ENCODE measurements at places on chromosomes 7 and 10.
A peak's percentile ranks its signal among the peaks of the same experiment; 100 is the strongest.

DNA sequence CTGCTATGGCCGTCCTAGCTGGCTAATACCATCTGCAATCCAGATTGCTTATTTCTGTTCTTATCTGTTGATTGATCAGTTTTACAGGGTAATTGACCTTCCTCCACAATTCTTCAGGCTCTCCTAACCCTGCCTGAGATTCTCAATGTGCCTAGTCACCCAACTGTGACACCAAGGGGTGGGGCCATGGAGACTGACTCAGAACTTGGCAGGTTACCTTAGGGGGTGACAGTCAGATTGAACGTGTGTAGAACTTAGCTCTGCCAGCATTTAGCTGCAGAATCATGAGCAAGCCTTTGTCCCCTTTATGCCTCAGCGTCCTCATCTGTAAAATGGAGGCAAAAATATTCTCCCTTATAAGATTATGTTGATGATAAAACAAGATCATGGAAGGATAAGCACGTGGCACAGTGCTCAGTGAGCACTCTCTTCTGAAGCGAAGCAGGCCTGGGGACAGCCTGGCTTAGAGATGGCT, 19.1 kb upstream of the LEP start:
- DNase-seq = no peak

GRCh38 chr7:106947244-106947728, 82.2 kb downstream of the PIK3CG start:
- no peak for DNase-seq

DNA sequence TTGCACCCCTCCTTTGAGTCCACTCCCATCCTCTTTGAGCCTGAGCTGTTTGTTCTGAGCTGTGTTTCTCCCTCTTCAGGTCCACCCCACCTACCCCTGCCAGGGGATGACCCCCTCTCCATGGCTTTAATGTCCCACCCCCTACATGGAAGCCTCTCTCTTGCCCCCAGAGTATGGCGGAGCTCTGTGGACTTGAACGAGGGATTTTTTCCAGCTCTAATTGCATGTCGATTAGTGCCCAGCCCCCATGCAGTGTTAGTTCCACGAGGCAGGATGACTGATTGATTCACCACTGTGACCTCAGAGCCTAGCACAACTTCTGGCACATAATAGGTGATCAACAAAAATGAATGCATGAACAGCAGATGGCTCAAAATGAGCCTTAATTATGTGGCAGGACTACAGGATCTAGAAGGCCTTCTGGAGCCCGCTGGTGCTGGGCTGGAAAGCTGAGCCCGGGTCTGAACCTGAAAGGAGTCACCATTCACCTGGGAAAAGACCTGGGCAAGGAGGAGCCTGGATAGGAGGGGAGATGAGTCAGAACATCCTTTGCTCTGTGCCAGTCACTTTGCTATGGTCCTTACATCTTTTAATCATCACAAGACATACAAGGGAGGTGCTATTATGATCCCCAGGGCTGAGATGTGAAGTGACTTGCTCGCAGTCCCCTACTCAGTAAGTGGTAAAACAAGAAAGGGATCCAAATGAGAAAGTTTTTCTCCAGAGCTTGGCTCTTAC, 17.1 kb upstream of the SLC18A2 start:
- no peak for DNase-seq

DNA sequence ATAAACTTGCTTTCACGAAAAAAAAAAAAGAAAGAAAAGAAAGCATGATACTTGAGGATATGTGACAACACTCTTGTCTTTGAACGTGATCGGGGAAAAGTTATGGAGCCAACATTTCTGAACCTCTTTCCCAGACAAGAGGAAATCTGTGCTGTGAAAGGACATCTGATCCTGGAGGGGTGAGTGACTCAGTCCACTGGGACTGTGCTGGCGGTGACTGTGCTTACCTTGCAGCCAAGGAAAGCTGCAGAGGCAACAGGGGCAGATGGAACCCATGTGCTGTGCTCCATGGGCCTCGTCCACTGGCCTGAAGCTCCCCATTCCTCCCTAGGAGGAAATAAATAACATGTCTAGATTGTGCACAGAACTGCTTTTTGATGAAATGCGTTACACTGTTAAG, 116.5 kb upstream of the RAB11FIP2 start:
- DNase-seq = no peak

DNA sequence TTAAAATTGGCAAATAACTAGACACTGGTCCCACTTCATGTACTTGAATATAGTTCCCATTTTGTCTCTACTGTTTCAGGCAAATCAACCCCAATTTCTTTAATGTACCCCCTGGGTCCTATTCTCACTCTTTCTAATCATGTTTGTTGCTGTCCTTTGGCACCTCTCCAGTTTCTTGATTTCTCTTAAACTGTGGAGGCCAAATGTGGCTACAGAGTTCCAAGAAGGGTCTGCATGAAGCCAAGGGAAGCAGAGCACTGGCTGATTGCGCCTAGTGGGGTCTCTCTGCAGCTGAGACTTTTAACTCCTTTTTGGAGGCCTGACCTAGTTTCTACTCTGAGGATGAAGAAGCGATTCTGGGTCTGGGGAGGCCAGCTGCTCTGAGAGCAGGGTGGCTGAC, 6.7 kb upstream of the ADAM12 start:
- DNase-seq = no peak

DNA sequence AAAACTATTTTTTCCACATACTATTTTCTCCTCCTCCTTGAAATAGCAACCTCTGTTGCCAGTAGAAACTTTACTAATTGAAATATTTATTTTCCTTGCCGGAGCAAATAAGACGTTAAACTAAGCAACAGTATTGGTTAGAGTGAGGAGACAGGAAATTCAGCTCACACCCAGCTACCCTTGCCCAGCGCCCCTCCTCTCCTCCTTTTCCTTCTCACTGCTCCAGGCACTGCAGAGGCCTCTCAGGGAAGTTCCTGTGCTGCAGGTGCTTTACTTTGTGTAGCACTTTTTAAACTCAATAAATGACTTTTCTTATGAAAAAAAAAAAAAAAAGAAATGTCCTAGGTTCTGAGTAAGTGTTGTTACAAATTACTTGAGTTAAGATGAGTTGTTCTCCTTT, 134.0 kb downstream of the SEMA3E start:
- no peak for DNase-seq

- no peak for DNase-seq
These were observed at the start of gene HGF for GRCh38 chr7:81769891-81770727. Gene HGF (minus strand): TSS chr7:81770047. CDS start chr7:81769971, 76 bp downstream.

DNA sequence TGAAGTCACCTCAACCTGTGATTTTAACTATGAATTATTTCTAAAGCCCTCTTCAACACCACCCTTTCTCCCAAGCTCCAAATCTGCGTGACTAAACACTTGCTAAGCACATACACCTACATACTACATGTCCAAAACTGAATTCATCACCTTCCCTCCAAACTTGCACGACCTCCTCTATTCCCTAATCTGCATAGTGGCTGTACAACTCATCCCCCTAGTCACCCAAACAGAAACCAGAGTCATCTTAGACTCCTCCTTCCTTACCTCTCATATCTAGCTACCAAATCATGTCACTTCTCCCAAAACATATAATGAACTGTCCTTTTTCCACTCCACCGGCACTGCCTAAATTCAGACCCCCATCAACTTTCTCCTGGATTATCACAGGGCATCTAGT, 16.2 kb downstream of the ARHGAP21 start:
- DNase-seq = no peak

GRCh38 chr7:129771201-129771927, 159.8 kb downstream of the NRF1 start:
- no peak for DNase-seq

- DNase-seq = no peak
These were observed 109.8 kb upstream of the NOBOX start for GRCh38 chr7:144513334-144513733.

DNA sequence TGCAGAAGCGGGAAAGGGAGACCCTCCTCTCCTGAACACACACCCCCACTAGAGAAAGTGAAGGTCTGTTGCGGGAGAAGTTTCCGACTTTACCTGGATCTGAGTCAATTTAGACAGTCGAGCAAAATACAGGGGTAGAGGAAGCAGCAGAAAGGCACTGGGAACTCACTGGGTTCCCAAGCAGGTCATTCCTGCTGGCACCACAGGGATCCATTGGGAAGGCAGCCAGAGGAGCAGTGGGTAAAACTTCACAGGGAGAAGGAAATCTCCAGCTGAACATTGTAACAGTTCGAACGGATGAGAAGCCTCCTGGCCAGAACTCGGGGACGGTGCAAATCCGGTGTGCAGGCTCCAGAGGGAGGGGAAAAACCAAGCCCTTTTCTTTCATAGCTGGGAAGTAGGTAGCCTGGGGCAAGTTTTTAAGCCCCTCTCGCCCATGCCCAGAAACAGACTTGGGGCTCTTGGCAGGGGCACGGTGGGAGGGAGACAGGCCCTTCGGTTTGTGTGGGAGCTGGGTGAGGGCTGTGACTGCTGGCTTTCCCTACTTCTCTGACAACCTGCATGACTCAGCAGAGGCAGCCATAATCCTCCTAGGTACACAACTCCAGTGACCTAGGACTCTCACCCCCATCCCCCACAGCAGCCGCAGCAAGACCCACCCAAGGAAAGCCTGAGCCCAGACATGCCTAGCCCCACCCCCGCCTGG, 51.9 kb downstream of the DDC start:
- DNase-seq = no peak

DNA sequence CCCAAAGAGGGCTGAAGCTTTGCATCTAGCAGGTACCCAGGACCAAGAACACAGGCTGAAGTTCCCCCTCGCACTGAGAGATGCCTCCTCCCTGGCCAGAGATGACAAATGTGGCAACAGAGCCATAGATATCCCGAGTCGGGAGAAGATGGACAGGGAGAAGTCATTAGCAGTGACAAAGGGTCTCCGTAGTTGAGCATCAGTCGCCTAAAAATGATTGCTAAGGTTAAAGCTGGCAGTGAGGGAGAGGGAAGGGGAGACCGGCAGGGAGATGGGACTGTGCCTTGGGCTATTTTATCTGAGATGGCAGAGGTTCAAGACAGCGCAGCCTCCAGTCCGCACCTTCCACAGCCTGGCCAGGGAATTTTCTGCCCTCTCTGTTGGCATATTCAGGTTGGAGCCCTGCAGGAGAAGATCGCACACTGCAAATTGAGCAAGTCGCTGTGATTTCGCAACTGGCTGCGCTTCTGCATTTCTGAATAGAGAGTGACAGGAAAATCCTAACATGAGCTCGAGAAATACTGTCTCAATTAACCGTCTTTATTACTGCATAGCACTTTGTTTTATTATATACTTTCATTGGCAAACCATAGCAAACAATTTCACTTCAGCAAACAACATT, 238.9 kb upstream of the GPR26 start:
- DNase-seq = no peak

GRCh38 chr10:88642209-88642608, 22.0 kb upstream of the LIPF start:
- DNase-seq = no peak

DNA sequence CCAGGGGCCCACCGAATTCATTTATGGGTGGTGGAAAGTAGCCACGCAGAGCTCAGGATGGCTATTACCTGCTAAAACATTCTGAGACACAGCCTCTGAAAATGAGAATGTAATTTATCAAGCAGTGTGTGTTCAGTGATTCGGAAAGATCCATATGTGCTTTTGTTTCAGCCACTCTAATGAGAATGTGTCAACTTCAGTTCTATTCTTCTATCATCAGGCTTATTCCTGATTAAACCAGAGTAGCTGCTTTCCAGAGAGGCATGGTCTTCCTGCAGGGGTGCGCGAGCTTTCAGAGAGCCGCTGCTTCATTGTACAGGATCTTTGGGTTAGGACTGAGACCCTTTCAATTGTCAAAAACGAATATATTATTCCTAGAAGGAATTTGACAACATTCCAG, 167.6 kb downstream of the OTUD1 start:
- no peak for DNase-seq

- DNase-seq = no peak
These were observed 583.3 kb upstream of the SORCS1 start for GRCh38 chr10:107747851-107748250.

DNA sequence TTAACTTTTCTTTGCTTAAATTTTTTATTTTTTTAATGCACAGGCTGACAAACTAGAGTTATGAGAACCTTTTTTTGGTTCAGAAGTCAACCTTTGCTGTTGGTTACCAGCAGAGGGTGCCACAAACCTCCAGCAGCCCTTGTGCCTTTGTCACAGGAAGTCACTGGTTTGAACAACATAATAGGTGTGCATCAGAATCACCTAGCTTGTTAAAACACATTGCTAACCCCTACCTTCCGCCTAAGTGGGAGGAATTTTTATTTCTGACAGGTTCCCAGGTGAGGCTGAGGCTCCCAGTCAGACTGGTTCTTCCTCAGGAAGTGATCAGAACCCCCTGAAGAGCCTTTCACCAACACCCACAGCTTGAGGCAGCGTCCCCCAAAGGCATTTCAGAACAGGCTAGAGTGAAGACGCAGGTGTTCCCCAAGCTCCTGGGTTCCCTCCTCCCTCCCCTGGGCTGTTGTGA, 22.6 kb upstream of the VDAC2 start:
- DNase-seq = peak; percentile 52

GRCh38 chr10:14812271-14812670, 25.6 kb downstream of the CDNF start:
- DNase-seq = no peak

- peak; percentile 32 for DNase-seq
These were observed 2.9 kb upstream of the GET4 start for GRCh38 chr7:873367-874002.

GRCh38 chr10:58511765-58512490, 744 bp upstream of the BICC1 start:
- DNase-seq = no peak

DNA sequence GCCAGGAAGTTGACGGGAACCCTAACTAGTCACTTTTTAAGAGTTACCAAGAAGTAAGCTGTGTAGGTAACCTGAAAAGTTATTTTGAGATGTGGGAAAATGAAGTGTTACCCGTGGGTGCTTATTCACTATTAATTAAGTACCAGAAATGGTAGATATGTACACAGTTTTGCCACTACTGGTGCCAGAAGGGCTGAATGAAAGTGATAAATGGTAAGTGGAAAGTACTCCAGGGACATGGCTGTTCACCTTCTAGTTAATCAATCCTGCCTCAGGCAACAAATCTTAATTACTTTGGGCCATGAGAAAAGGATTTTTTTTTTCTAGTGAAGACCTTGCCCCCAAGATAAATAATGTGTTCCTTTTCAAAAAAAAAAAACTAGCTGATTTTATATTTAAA, 15.8 kb downstream of the NET1 start:
- no peak for DNase-seq

DNA sequence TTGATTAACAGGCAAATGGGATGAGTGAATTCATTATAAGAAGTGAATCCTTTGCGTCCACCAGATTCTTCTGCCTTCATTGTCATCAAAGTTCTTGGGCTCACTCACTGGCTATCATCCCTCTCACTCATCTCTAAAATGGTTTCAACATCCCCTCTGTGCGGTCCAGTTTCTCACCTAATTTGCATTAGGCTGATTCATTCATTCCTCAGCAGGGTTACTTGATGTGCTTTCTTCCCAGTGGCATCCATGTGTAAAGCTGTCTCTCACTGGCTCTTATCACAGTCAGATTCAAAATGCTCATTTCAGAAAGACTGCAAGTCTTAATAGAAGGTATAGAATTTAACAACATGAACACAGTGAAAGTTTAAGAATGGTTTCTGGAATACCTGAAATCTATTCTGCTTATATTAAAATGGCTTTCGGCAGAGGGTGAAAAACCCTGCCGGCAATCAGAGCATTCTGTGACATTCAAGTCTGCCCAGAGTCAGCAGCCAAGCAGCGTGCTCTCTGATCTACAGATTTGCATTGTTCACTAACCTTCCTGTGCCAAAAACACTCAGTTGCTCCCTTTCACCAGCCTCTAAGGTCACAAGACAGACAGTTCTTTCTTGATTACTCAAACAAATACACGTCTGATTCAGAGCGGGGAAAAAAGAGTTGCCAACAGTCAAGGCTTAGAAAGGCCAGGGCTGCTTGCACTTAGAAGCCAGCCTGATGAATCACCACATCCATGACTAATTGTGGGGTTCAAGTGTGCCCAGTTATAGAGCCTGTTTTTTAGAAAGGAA, 106.7 kb downstream of the TES start:
- no peak for DNase-seq

- no peak for DNase-seq
These were observed 255.4 kb upstream of the MYO3A start for GRCh38 chr10:25678666-25679065.

All from stimulated activated CD8-positive, alpha-beta memory T cell treated with anti-CD3 and anti-CD28 coated beads, Interleukin-4, amount 100 ng/mL, for 4 hours (primary cell).